Activated CD4-positive, alpha-beta T cell treated with anti-CD3 and anti-CD28 coated beads, Interleukin-2, amount 50 U/mL, for 16 hours (primary cell): ENCODE measurements at places on chromosomes 4 and X.

DNA sequence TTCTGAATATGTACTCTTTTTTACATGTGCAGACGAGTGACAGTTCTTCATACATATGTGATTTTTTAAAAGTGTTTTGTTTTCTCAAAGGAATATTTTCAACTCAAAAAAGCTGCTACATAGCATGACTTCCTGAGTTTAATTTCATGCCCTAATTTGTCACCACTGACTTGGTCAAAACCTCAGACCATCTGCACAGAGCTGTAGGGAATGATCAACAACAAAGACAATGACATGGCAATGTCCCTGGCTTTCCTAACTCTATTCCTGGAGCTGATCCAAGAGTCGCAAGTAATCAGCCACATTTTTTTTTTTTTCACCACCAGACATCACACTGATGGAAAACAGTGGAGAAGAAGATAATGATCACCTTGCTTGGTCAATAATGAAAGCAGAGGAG lies 97.7 kb downstream of the TMA16 start:
- DNase-seq, result no peak

DNA sequence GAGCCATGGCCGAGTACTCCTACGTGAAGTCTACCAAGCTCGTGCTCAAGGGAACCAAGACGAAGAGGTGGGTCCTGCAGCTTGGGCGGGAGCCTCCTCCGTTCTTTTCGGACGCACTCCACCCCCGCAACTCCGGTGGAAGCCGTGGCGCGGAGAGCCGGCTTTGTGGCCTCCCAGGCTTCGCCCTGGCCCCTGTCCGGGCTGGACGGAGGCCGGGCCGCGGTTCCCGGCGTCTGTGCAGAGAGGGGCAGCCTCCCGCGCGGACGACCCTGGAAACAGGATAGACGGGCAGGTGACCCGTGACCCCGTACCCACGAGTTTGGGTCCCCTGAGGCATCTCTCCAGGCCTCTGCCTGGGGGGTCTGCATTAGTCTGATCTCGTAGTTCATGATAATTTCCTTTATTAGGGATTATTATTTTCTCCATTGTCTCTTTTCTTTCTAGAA lies 356 bp downstream of the FRG1 start:
- DNase-seq, result no peak

DNA sequence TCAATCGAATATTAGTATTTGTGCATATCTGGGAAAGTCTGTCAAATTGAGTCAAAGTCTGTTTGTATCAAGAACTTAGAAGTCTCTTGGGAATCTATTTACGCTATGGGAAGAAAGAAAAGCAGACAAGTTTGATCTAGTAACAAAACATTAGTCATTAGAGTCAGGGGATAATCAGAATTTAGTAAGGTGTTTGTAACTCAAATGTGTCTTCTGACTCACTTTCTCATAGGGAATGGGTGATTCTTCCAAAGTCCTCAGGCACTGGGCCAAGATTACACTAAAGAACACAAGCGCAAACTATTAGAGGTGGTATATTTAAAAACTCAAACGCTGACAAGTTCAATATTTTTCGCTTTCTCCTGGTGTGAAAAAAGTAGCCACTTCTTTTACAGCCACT lies 926.5 kb downstream of the PDHA2 start:
- DNase-seq, result no peak

DNA sequence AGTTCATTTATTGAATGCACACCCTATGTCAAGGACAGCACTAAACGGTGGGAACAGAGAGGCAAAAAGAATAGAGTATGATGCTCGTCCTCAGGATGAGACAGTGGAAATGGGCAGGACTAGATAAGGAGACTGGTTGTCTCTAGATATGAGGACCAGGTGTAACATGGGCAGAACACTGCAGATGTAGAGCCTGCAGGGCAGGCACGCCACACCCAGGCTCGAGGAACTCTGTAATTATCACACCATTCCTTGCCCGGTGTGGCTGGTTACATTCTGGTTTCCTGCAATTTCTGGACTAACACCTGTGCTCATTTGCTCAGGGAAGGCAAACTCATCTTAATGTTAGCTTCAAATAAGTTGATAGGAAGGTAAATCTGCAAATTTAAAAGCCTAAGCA lies 334.4 kb downstream of the DHX15 start:
- DNase-seq, result no peak

DNA sequence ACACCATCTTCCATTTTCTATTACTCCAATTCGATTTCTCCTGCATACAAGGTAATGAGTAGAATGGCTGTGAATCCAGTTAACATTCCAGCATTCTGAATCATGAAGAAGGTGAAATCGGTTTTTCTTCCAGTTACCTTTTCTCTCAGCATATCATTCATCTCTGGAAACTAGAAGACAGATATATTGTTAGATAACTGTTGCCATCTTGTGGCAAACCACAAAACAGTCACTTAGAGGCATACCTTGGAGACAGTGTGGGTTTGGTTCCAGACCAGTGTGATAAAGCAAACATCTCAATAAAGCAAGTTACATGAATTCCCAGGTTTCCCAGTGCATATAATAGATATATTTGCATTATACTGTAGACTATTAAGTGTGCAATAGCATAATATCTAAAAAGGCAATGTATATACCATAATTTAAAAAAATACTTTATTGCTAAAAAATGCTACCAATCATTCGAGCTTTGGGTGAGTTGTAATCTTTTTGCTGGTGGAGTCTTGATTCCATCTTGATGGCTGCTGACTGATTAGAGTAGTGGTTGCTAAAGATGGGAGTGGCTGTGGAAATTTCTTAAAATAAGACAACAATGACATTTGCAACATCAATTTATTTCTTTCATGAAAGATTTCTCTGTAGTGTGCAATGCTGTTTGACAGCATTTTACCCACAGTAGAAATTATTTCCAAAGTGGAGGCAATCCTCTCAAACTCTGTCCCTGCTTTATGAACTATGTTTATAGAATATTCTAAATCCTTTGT lies 82.1 kb downstream of the SLC39A8 start:
- DNase-seq, result peak; percentile 72

- DNase-seq, result no peak
These were observed 98.5 kb downstream of the NSUN7 start for GRCh38 chr4:40848251-40848650.

- no peak for DNase-seq
These were observed 7.0 kb downstream of the PRKX start for GRCh38 chrX:3706481-3706880.

DNA sequence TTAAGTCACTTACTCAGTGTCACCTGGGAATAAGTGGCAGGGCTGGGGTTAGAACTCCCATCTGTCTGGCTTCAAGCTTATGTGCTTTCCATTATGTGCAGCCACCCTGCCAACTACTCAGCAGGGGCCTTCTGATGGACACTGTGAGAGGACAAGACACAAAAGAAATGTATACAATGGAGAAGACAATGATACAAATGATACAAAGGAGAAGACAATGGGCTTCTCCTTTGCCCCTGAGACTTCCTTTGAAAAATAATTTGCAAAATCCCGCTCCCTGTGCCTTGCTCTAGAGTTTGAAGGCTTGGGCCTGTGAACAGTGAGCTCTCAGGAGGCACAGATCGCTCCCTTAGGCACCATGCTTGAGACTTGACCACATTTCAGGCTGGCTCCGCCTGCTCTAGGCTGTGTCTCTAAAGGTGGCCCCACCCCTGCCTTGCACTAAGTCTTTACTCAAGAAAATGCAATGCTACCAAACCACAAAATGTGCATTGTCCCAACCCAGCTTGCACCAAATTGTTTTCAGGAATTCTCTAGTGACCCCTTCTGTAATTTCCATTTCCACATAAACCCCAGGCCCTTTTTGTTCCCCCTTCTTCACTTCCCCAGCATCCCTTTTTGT lies 27.1 kb upstream of the STX18 start:
- no peak for DNase-seq

DNA sequence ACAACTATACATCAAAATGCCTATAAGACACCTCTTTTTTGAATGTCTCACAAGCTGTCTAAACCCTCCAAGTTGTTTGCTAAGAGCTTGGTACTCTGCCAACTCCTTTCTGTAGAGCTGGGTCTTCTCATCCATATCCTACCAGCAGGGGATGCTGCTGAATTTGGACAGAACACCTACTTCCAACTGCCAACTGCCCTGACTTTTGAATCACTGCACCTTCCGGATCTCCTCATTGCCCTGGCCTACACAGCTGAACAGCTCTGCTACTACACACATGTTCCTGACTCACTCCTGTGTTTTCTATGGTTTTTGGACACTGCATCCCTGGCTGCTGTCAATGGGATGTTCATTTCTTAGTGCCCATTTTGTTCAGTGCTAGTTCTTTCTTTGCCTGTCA lies 18.7 kb downstream of the FAM184B start:
- DNase-seq, result no peak

- no peak for DNase-seq
These were observed 100.5 kb downstream of the NFKB1 start for GRCh38 chr4:102601586-102602227.

GRCh38 chr4:181030961-181031360 lies 1212.2 kb upstream of the TENM3 start:
- DNase-seq, result no peak

DNA sequence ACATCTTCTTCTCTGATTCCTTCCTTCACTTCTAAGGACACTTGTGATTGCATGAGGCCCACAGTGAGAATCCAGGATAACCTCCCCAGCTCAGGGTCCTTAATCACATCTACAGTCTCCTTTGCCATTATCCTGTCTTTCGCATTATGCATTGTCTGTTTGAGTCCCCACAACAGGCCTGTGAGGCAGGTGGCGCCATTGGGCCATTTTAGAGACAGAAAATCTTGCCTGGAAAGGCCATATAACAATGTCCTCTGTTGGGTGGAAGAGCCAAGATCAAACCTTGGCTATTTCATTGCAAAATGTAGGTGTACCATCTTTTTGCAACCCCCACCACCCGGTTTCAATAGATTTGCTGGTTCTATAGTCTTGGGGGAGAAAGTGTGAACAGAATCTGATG lies 11.8 kb upstream of the DCUN1D4 start:
- DNase-seq, result peak; percentile 49

- DNase-seq, result no peak
These were observed 246.3 kb downstream of the PDGFC start for GRCh38 chr4:156725257-156725656.

DNA sequence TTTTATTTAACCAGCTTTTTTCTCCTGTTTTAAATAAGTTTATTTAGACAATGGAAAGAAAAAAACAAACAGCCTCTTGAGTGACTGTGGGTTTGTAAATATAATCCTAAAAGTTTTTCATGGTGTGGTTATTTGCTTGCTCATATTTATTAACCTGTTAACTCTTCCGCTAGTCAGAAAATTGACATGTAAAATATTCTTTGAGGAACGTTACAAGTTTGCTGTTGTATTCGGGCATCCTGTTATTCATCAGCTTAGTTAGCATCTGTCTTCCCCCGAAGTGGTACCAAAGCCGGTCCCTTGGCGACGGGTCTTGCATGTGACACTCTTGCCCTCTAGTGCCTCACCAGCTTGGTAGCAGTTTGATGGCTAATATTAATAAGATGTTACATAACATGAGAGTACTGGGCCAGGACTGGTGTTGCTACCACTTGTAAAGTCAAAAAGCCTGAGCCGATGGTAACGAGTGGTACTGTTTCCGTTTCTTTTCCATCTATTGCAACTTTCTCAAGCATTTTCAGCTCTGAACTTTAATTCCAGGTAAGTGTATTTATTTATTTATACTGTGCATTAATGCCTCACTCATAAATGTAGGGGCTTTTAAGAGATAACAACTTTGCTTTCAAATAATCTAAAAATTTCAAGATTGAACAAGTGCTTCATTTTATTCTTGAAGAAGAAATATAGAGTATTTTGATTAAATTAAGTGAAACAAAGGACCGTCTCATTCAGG lies at the start of gene NDST3:
Gene NDST3 (plus strand): TSS at position 434 of the 733 bp plus-strand sequence. CDS start 19,425 bp downstream, outside the sequence.
- peak; percentile 30 for DNase-seq

- DNase-seq, result no peak
These were observed 15.3 kb upstream of the HPGD start for GRCh38 chr4:174537634-174538033.

GRCh38 chr4:158722291-158722916 lies 792 bp downstream of the PPID start:
- DNase-seq, result no peak

GRCh38 chr4:73713650-73714049 lies 26.7 kb upstream of the CXCL8 start:
- DNase-seq, result no peak

DNA sequence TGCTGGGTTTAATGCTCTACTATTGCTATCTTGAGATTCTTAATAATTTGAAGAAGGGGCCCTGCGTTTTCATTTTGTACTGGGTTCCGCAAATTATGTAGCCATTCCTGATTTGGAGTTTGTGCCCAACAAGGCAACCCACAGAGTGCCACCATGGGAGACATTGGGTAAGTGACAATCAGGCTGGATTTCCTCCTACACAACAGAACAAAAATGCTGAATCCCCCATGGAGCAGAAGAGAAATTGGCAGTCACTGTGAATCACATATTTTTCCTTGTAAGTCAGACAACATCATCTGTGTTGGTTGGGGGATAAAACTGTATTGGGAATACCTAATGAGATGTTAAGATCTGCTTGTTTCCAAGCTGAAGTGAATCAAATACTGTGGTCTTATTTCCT lies 80.9 kb downstream of the CNGA2 start:
- no peak for DNase-seq

DNA sequence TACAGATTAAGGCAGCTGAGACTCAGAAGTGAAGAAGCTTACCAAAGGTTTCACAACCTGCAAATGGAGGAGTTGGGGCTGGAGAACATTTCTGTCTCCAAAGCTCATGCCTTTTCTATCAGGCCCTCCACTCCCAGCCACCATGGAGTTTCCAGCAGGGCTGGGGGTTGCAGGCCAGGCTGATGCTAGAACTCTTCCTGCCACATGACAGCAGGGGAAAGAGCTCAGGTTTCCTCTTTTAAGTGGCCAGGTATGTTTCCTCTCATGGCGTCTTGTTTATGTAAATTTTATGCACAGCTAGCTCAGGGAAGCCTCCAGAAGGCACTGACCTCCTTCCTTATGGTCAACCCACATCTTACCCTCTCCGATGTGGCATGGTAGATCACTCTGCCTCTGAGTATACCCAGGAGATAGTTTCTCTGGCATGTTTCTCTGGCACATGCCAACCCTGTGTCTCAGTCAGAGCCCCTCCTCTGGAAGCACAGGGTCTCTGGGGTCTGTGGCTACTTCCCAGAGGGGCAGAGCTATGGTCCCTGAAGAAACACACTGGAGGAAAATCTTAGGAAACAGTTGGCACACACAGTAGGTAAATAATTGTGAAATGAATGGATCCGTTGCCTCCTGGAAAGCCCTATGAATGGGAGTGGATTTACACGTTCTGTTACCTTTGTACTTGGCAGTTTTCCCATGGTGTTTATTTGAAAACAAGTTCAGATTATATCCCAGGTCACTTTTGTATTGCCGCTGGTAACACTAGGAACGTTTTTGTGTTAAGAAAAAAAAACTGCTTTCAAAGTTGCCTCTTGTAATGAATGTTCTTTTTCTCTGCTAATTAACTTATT lies 28.9 kb downstream of the PDK3 start:
- no peak for DNase-seq

- no peak for DNase-seq
These were observed 498.4 kb downstream of the BCOR start for GRCh38 chrX:39599339-39599738.

GRCh38 chr4:113838460-113838859 lies 76.9 kb upstream of the CAMK2D start:
- no peak for DNase-seq

GRCh38 chr4:119204916-119205315 lies 7.6 kb upstream of the USP53 start:
- DNase-seq, result no peak
